ENCODE measurements at places on chromosomes 2 and 18.

DNA sequence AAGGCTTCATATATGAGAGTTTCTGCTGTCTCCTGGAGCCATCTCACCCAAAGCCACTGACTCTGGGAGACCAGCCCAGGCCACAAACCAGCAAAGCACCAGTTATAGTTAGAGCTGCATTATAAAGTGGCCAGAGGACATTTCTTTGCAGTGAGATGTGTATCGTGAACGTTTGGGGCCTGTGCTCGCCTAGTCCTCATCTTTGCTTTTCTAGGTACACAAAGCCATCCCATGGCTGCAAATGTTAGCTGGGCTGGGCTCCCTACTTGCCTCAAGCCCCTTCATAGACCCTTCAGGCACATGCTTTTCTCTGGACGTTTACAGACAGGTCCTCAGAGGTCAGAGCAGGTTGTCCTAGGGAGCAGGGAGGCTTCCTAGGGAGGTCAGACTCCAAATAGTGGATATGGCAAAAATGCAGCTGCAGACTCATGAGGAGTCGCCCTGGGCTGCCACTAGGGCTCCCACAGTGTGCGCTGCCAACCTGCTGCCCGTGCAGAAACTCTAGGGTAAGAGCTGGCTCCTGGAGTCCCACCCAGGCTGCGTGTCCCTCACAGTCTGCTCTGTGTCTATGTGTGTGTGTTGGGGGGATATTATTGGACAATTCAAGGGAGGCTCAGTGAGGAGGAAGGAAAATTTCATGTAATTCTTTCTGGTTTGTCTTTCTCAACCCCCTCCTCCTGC lies 141.0 kb downstream of the RPIA start:
- DNase-seq = no peak

DNA sequence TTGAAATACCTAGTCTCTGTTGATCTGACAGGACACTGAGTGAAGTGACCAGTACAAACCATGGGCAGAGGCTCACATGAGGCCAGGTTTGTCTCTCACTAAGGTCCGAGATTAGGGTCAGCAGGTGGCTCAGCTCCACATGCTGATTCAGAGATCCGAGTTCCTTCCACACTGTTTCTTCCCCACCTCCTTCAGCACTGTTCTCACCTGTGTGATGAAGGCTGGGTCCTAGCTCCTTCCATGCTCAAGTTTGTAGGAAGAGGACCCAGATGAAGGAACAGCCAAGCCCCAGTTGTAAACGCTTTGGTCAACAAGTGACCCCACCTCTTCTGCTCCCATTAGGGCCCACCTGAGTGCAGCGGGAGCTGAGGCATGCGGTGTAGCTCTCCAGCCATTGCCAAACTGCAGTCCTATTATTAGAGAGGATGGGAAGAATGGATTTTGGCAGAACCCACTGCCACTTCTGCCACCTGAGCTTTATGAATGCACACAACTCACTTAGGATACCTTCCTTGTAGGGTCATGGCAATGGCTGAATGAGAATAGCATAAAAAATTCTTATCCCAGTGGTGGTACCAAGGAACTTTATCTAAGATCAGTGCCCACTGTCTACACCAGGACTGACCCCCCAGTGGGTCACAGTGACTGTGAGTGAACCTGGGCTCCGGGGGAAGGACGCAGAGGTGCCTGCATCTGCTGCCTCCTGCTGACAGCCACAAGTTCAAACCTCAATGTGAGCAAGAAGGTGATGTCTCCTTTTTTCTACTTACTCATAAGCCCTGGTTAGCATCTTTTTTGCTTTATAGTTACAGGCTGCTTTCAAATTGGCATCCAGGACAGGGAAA lies 324.8 kb upstream of the HS6ST1 start:
- DNase-seq = no peak

- DNase-seq = no peak
Observed at GRCh38 chr2:121256720-121257479, 28.1 kb downstream of the TFCP2L1 start.

DNA sequence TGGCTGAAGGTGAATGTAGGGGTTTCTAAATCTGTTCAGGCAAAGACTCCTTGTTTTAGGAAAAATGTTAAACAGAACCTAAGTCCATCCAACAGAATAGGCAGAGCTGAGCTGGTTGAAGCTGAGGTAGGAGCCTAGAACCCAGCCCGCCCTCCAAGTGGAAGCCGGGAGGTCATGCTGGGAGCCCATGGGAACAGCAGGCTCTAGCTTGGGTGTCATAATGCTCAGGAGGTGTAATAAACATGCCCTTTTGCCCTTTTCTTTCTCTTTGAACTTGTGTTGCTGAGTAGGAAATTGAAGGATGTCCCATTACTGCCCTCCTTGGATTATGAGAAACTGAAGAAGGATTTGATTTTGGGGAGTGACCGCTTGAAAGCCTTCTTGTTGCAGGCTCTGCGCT lies 60.3 kb downstream of the ARMC9 start:
- DNase-seq = no peak

GRCh38 chr2:171788316-171788993 lies 101.2 kb downstream of the DYNC1I2 start:
- no peak for DNase-seq

GRCh38 chr2:232872826-232873225 lies 2.8 kb downstream of the SNORC start:
- no peak for DNase-seq

DNA sequence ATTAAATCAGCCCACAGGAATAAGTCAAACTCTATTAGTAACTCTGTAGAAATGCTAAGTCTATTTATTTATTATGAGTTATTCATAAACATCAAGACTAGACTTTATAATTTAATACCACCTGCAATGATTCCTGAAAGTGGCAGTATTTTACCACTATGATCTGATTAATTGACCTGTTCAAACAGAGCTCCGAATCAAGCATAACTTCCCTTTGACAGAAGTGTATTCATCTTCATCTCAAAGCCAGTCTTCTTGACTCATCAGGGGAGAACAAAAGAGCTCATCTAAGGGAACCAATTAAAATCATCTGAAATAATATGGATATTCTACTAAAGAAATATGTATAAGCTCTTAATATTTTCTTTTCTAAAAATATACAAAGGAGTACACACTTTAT lies 122.3 kb downstream of the MBD2 start:
- DNase-seq = no peak

DNA sequence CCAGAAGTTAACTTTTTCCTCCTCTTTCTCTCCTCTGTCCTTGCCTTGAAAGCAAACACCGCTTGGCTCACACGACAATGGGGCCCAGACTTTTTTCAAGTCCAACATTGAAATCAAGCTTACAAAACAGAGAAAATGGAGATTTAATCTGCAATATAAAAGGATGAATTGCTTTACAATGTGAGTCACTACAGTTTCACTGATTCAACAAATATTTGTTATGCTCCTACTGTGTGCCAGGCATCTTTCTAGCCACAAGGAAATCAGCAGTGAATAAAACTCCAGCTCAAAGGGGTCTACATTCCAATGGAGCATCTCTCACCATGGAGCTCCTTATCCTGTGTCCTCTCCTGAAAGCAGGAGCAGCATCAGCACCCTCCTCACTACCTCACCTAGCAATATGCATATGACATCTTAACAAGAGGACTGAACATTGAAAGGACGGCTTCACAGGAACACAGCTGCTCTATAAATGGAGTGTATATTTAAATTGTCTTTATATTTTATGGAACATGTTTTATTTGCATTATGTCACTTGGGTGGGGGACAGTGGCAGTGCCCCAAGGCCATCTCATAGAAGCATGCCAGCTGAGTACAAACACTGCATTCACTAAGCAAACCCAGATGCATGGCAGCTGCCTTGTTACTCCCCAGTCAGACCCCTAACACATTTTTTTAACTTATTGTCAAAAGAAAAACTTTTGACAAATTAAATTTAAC lies 39.5 kb downstream of the PKDCC start:
- no peak for DNase-seq

- no peak for DNase-seq
Observed at GRCh38 chr18:55384551-55385275, 203.3 kb downstream of the TCF4 start.

DNA sequence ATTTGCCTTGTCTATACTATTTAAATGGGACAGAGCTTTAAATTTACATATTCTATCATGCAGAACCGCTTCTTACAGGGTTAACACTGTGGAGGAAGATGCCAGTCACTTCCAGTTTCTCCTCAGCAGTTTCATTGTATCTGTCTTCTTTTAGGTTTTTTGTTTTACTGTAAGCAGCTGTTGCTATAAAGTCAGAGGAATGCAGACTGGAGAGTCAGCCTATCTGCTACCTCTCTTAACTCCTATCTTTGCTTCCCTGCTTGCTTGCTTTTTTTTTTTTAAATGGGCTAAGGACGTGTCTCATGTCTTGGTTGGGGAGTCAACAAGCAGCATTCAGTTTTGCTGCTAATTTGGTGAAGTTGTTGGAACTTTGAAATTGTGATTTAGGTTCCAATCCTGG lies 8.9 kb downstream of the EPC2 start:
- DNase-seq = no peak

- no peak for DNase-seq
Observed at GRCh38 chr2:186687807-186688211, 6.1 kb upstream of the FAM171B start.

DNA sequence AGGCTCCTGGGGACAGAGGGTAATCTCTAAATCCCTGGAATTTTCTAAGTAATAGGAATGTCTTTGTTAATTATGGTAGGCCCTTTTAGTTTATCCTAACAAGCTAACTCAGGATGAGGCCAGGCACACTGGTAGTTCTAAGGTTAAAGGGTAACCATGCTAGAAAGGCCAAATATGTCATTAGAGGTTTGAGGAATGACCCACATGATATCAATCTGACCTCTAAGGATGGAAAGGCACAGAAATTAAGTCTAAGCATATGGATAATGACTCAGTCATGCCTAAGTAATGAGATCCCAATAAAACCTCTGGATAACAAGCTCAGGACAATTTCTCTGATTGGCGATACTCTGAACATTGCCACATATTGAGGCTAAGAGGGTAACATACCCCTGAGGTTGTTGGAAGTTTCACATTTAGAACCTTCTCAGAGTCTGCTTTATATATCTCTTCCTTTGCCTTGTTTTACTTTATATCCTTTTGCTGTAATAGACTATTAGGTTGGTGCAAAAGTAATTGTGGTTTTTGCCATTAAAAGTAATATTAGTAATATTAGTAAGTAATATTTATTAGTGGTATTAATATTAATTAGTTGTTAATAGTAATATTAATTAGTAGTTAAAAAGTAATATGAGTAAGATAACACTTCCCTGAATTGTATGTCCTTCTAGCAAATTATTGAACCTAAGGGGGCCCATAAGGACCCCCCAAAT lies 806.3 kb upstream of the GCFC2 start:
- no peak for DNase-seq

GRCh38 chr18:73119574-73119973 lies 251.8 kb upstream of the NETO1 start:
- no peak for DNase-seq

GRCh38 chr2:46167924-46168323 lies 129.3 kb upstream of the EPAS1 start:
- no peak for DNase-seq

GRCh38 chr2:216219861-216220260 lies 110.7 kb downstream of the XRCC5 start:
- DNase-seq = no peak

DNA sequence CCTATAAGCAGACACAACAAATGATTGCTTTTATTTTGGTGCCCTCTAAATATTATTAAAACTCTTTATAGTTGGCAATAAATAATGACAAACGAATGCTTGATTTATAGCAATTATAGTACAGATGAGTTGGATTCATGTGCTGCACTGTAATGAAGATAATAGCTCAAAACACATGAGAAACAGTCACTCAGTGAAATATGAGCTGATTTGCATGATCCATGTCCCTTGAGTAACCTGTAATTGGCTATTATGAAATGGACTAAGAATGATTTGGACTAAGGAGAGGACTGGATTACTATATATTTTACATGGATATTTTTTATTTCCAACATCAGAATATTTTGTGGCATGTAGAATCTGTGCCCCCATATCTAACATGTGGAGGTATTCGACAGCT lies 365.6 kb upstream of the UBE2E3 start:
- DNase-seq = no peak

DNA sequence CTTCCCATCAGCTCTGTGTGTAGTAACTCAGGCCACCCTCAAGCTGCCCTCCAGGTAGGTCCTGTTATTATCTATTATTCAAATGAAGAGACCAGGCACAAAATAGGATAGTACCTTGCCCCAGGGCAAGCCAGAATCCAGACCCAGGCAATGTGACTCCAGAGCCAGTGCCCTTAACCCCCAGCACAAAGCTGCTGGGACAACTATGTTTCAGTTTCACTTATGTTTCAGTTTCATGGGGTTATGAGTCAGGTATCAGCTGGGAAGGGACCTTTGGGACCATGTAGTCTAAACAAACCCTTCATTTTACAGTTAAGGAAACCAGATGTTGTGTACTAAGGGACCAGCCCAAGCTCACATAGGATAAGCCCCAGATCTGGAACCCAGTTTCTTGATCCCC lies 10.0 kb downstream of the HK2 start:
- no peak for DNase-seq

GRCh38 chr2:238974501-238975166 lies 126.7 kb downstream of the TWIST2 start:
- no peak for DNase-seq

GRCh38 chr2:231541645-231542044 lies 11.4 kb upstream of the NMUR1 start:
- DNase-seq = no peak

Measured in activated CD4-positive, CD25-positive, alpha-beta regulatory T cell (primary cell).